ENCODE measurements at places on chromosomes 13 and 19. TPM values are rescaled to one million over a fixed set of nuclear protein-coding genes. Genes with fewer than 3 reads are reported as not detected.
A peak's percentile ranks its signal among the peaks of the same experiment; 100 is the strongest.

- DNase-seq, result no peak
Observed at GRCh38 chr19:33702606-33703437, 81.1 kb downstream of the CHST8 start.

GRCh38 chr13:36882829-36883390, 37.1 kb downstream of the SMAD9 start:
- no peak for DNase-seq

DNA sequence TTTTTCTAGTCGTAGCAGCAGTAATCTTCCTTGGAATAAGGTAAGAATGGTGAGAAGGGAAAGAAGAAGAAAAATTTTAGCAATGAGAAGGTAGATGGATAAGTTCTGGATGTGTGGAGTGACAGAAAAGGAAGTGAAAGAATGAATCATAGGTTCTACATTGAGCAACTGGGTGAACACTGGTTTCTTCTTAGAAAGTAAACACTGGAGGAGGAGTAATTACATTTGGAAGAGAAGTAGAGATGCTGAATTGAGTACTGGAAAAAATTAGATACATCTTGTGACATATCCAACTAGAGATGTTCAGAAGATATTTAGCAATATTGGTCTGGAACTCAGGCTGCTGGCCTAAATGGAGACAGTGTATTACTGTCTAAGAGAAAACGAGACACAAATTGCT, 148.5 kb downstream of the GPC5 start:
- no peak for DNase-seq

GRCh38 chr13:34020388-34020787, 202.4 kb downstream of the RFC3 start:
- DNase-seq, result no peak

DNA sequence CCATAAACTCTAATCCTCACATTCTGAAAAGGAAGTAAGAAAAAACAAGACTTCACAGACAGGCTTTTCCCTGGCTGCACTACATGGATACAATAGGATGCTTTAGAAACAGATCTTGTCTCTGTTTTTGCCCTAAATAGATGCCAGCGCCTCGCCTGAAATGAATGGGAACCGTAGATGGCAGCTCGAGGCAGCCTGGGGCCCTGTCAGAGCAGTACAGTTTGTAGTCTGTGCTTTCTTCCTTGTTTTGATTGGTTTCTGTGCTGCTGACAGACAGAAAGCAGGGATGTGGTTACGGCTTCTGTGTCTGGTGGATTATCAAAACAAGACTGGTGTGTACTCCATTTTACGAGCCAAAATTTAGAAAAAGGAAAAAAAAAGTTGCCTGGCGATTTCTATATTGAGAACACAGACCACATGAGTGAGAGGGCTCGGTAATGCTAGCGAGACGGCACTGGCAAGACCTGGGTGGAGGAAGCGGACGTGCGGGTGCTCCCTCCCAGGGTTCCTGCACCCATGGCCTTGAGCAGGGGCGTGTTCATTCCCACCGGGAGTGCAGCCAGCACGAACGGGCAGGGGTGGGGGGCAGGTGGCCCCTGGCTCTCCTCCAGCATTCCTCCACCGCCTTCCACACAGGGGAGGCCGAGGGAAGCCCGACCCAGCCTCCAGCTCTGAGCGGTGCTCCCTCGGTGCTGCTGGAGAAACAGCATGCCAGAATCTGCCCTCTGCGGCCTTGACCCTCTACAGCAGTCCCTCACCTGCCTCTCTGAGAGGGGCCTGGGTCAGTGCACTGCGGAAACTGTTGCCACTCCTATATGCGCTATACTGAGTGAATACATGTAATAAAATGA, 37.6 kb upstream of the C1QTNF9 start:
- peak; percentile 61 for DNase-seq

The PNMA8A gene
- not detected for polyA plus RNA-seq

The SIGLEC14 gene
- 16.6 TPM for polyA plus RNA-seq

The TEX26 gene
- not detected for polyA plus RNA-seq

The ZNF112 gene
- 0.36 TPM for polyA plus RNA-seq
